ENCODE measurements at places on chromosomes 2 and 18.

GRCh38 chr2:156021146-156022040 lies 311.1 kb downstream of the NR4A2 start:
- no peak for DNase-seq

DNA sequence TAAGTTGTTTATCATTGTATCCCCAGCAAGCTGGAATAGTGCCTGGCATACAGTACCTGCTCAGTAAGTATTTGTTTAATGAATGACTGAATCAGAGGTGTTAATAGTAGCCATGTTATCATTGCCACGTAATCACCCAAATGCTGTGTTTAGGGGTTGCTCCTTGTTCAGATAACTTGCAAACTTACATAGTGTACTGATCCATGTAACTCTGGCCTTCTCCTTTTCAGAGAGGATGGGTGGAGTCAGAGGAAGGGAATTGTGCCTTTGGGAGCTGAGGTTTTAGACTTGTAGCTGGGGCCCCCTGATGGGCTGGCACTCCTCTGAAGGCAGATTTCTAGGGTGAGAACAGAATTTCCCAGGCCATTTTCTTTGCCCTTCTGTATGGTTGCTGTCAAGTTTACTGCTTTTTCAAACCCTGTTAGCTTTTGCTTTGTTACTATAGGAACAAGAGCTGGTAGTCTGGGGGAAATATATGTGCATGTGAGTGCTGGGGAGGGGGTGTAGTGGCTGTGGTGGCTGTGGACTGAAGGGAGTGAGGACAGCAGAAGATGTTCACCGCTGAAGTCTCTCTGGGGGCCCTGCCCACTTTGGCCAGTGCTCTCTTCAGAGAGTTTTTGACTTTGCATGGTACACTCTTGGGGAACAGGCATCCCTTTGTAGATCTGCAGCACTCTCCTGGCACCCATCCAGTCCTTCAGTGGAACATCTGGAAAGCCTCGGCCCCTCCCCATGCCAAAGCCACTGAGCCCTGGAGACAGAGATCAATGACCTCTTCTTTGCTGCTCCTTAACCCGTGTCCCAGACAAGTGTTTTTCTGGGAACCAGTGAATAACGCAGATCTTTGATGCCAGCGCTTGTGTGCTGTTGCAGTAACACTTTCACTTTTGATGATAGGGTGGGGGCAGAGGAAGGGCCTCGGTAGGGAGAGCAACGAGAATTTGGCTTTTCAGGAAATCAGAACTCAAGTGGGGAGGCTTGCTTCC lies 209.0 kb downstream of the PRKCE start:
- no peak for DNase-seq

DNA sequence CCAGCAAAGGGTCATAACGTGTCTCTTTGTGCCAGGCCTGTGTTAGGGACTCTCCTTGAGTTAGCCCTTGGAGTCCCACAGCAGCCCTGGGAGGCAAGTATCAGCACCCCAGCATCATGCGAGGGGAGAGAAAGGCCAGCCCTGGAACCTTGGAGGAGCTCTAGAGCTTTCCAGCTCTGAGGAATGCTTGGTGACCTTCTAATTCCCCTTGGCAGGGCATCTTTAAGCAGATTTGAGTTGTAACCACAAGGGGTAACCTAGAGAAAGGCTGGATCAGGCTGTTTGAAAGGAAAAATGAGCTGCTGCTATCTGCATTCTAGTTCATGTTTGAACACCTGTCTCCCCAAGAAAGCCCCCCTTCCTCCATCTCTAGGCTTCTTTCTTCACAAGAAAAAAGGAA lies 23.8 kb upstream of the ODC1 start:
- no peak for DNase-seq

- no peak for DNase-seq
These were observed 10.7 kb downstream of the ACP1 start for GRCh38 chr2:275466-275865.

- no peak for DNase-seq
These were observed 82.8 kb downstream of the LOXHD1 start for GRCh38 chr18:46574000-46574742.

- DNase-seq: no peak
These were observed 1386.4 kb upstream of the ZEB2 start for GRCh38 chr2:145906354-145906753.

GRCh38 chr2:112065486-112065885 lies 10.4 kb downstream of the TMEM87B start:
- DNase-seq: no peak

DNA sequence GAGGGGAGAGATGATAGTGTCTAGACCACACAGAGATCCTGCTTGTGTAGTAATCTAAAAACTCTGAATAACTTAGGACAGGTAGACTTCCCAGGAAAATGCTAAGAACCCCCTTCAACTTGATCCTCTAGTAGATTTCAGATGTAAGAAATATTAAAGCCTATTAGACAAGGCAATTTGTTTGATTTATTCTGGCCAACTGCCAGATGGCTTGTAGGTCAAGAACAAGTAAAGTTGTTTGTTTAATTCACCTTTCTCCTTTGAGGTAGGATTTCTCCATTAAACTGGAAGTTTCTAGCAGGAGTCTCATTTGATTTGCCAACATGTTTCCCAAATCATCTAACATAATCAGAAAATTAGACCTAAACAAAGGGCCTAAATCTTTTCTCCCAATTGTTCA lies 48.6 kb downstream of the SH3RF3 start:
- DNase-seq: no peak

DNA sequence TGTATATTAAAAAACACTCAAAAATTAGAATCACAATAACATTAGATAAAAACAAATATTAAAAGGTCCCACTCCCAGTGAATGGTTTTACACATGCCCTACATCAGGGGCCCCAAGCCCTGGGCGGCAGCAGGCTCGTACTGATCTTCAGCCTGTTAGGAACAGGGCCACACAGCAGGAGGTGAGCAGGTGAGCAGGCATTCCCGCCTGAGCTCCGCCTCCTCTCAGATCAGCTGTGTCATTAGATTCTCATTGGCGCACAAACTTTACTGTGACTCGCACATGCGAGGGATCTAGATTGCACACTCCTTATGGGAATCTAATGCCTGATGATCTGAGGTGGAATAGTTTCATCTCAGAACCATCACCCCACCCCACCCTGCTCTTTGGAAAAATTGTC lies 74.2 kb downstream of the MBD2 start:
- no peak for DNase-seq

- DNase-seq: no peak
These were observed 409.5 kb upstream of the FIGN start for GRCh38 chr2:164145093-164145987.

DNA sequence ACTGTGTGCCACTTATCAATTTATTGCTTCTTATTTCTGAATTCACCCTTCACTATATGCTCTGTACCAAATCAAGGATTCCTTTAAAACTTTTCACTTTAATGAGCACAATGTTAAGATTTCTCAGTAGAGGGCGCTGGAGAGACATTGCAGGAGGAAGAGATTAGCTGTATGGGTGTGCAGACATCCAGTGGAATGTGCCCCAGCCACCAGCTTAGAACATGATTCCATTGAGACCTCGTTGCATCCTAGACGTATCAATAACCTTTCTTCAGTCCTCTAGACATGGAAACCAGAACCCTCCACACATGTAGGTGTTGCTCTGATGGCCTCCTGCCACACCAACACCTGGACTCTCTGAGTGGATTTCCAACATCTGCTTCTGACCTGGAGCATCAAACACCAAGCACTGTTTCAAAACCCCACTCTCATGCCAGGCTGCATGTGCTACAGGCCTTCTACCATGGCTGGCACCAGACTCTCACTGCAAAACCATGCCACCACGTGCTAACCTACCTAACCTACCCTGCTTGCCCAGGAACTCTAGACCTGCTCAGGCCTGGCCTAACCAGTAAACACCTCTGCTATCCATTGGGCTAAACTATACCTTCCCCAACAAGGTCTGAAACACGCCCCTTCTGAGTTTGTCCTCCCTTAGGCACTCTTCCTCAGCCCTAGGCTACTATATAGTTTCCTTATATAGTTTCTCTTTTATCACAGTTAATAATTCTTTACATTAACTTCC lies 633.2 kb upstream of the PKDCC start:
- DNase-seq: peak; percentile 16
